Naive thymus-derived CD4-positive, alpha-beta T cell (primary cell): ENCODE measurements at places on chromosomes 16 and 17. TPM values are rescaled to one million over a fixed set of nuclear protein-coding genes. Genes with fewer than 3 reads are reported as not detected.
A peak's percentile ranks its signal among the peaks of the same experiment; 100 is the strongest.

GRCh38 chr16:85014311-85014710 is 3.0 kb upstream of the ZDHHC7 start:
- H3K27me3 ChIP-seq, result no peaks in the 10 kb centered on the region
- peaks cover 21% of the 10 kb centered on the region for H3K4me1 ChIP-seq
- H3K36me3 ChIP-seq, result no peaks in the 10 kb centered on the region
- no peak for DNase-seq
- no peak overlapping the region for H3K4me3 ChIP-seq
- no peak overlapping the region for H3K27ac ChIP-seq

DNA sequence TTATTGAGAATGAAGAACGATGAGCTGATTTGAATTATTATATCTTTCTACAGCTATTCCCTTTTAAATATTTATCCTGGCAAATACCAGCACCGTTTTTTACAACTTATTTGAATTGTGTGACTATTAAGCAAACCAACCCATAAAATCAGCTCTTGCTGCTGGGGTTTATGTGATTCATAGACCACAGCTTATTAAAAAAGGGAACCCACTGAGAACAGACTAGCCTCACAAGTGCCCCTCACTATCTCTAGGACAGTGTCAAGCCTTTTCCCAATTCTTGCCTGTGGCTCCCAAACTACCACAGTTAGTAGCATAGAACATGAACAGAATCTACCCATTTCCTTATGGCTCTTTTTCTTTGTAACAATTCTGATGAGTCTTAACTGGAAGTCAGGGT is 6.1 kb upstream of the LIG3 start:
- H3K36me3 ChIP-seq, result no peaks in the 10 kb centered on the region
- DNase-seq, result no peak
- no peak overlapping the region for H3K4me3 ChIP-seq
- H3K27ac ChIP-seq, result no peak overlapping the region
- H3K27me3 ChIP-seq, result no peaks in the 10 kb centered on the region
- no peaks in the 10 kb centered on the region for H3K4me1 ChIP-seq

DNA sequence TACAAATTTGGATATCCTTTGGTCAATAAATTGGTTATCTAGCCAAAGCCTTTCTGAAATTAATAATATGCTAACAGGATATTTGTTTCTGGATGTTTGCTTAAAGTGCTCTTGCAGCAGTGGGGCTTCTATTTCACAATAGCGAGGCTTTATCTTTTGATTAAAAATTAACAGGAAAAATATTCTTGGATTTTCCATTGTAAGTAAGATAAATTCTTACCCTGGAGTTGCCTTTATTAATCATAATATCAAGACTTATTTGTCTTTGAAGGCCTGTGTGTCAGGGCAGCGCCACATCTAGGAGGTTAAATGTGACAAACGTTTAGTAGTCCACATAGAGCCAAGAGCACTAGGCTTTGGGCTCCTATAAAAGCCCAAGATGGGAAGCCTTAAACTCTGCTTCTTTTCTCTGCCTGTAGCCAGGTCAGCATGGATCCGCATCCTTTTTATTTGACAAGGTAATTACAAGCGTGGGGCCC is 5.3 kb downstream of the TMEM97 start:
- no peak for DNase-seq
- H3K27me3 ChIP-seq, result no peaks in the 10 kb centered on the region
- H3K4me1 ChIP-seq, result peaks cover 7% of the 10 kb centered on the region
- no peak overlapping the region for H3K27ac ChIP-seq

CISD3 gene
- polyA plus RNA-seq, result 33.0 TPM

ZG16 gene
- polyA plus RNA-seq, result not detected

KRT24 gene
- polyA plus RNA-seq, result not detected

TMEM100 gene
- polyA plus RNA-seq, result not detected

DNA sequence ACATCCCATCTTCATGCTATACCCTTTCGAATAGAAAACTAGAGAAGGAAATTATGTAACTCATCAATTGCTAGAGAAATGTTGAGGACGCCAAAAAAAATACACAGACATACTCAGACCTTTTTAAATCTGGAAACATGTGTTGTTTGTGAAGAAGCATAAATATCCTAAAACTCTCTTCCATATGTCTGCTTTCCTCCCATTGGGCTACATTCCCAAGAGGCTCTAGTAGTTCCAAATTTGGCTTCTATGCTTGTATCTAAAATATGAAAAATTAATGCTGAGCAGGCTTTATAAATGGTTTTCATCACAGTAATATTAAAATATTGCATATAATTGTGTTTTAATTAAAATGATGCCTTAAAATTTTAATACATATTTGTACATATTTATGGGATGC is 297.9 kb upstream of the PSMD7 start:
- no peaks in the 10 kb centered on the region for H3K27me3 ChIP-seq
- no peaks in the 10 kb centered on the region for H3K36me3 ChIP-seq
- DNase-seq, result no peak
- H3K27ac ChIP-seq, result no peak overlapping the region

GRCh38 chr17:48632579-48633265 is 6.6 kb upstream of the HOXB9 start:
- no peak overlapping the region for H3K27ac ChIP-seq
- peaks cover 31% of the 10 kb centered on the region for H3K27me3 ChIP-seq

GRCh38 chr16:81464279-81464678 is 19.7 kb downstream of the CMIP start:
- H3K4me1 ChIP-seq, result peaks cover 14% of the 10 kb centered on the region
- no peak overlapping the region for H3K4me3 ChIP-seq

MAPT gene
- polyA plus RNA-seq, result 0.12 TPM

GRCh38 chr17:13572581-13572980 is 29.1 kb downstream of the HS3ST3A1 start:
- no peak overlapping the region for H3K27ac ChIP-seq
- no peak overlapping the region for H3K4me3 ChIP-seq
- no peaks in the 10 kb centered on the region for H3K36me3 ChIP-seq
- DNase-seq, result no peak

B4GALNT2 gene
- polyA plus RNA-seq, result not detected

GRCh38 chr16:983044-984030 is 1.8 kb downstream of the SOX8 start:
- no peaks in the 10 kb centered on the region for H3K36me3 ChIP-seq
- no peak for DNase-seq
- no peaks in the 10 kb centered on the region for H3K27me3 ChIP-seq
- no peak overlapping the region for H3K4me3 ChIP-seq
- peaks cover 5% of the 10 kb centered on the region for H3K4me1 ChIP-seq

DNA sequence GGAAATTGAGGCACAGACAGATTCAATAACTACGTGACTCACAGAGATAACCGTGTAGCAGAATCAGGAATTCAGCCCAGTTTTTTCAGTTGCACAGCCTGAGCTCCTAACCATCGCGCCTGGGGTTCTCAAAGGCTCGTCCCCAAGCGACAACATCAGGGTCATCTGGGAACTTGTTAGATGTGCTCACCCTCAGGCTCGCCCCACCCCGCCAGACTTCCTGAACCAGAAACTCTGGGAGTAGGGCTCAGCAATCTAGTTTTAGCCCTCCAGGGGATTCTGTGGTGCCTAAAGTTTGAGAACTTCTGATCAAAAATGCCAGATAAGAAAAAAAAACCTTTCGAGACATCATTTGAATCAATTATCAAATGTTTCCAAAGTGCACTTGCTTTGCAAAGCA is 559.8 kb downstream of the WWOX start:
- DNase-seq, result no peak
- no peaks in the 10 kb centered on the region for H3K4me1 ChIP-seq
- no peaks in the 10 kb centered on the region for H3K36me3 ChIP-seq
- H3K27me3 ChIP-seq, result no peaks in the 10 kb centered on the region

SCGB1C2 gene
- not detected for polyA plus RNA-seq

DNA sequence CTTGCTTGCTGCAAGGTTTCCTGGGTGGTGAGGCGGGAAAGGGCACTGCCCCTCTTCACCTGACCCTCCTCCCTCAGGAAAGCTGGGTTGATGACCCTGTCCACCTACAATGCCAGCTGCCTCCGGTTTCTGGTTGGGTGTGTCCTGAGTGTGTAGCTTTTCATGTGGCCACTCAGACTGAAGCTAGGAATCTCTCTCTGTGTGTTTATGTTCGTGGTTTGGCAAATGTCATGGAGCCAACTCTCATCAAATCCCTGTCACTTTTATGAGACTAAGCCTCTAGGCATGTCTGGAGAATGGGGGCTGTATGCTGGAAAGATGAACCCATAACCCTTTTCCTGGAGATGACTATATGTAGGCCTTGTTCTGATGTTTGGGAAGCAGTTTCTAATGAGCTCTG is 17.1 kb downstream of the PLEKHG4 start:
- no peaks in the 10 kb centered on the region for H3K27me3 ChIP-seq
- H3K36me3 ChIP-seq, result no peaks in the 10 kb centered on the region
- no peak for DNase-seq
- H3K4me1 ChIP-seq, result no peaks in the 10 kb centered on the region
- H3K4me3 ChIP-seq, result no peak overlapping the region

LRRC36 gene
- not detected for polyA plus RNA-seq

CLUH gene
- 15.3 TPM for polyA plus RNA-seq

KRTAP1-5 gene
- polyA plus RNA-seq, result not detected

GRCh38 chr16:50667497-50668367 is 13.4 kb downstream of the SNX20 start:
- DNase-seq, result no peak
- H3K4me1 ChIP-seq, result peaks cover 17% of the 10 kb centered on the region
- H3K36me3 ChIP-seq, result peaks cover 15% of the 10 kb centered on the region
- H3K4me3 ChIP-seq, result peak overlapping the region; percentile 32

GRCh38 chr16:56801762-56802161 is 63.2 kb upstream of the SLC12A3 start:
- no peaks in the 10 kb centered on the region for H3K27me3 ChIP-seq
- H3K4me3 ChIP-seq, result no peak overlapping the region
- no peak for DNase-seq
- no peaks in the 10 kb centered on the region for H3K36me3 ChIP-seq

TEX19 gene
- not detected for polyA plus RNA-seq

- no peaks in the 10 kb centered on the region for H3K36me3 ChIP-seq
- no peak overlapping the region for H3K4me3 ChIP-seq
- H3K27me3 ChIP-seq, result no peaks in the 10 kb centered on the region
- H3K27ac ChIP-seq, result no peak overlapping the region
Measured at GRCh38 chr16:63037761-63038396, 1001.6 kb upstream of the CDH8 start.

CD2BP2 gene
- 24.4 TPM for polyA plus RNA-seq

DNA sequence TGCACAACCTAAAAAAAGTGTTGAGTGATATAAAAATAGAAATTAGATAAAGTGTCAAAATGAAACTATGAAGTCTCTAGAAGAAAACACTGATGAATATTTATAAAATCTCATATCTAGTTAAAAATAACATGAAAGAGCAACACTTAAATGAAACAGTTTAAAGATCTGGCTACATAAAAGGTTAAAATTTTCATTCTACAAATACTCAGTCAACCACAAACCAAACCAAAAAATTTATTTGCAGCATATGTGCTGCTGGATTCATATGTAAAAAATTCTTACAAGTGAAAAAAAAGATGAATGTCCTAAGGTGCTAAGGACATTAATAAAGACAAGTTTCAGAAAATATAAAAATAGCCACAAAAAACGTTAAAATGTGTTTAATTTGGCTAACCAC is 22.6 kb upstream of the CDYL2 start:
- no peak overlapping the region for H3K27ac ChIP-seq
- H3K4me1 ChIP-seq, result no peaks in the 10 kb centered on the region
- DNase-seq, result no peak
- H3K4me3 ChIP-seq, result no peak overlapping the region
- H3K36me3 ChIP-seq, result no peaks in the 10 kb centered on the region

DNA sequence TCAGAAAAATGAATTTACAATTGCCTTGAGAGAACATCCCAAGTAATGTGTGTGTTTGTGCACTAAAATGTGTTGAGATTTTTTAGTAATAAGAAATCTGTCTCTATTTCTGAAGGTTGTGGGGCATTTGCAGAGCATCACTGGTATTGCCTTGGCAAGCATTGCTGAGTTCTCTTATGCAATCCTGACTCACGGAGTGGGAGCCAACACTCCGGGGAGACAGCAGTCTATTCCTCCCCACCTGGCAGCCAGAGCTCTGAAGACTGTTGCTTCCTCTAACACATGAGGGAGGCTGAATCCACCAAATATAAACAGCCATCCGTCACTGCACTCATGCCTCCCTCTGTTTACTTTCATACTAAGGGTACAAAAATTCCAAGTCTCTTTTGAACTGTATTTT is 10.6 kb downstream of the CNTD1 start:
- DNase-seq, result no peak
- H3K27ac ChIP-seq, result peak overlapping the region; percentile 11
- H3K4me1 ChIP-seq, result no peaks in the 10 kb centered on the region

CLEC10A gene
- not detected for polyA plus RNA-seq

GRCh38 chr17:49029801-49030200 is 32.6 kb downstream of the IGF2BP1 start:
- H3K4me3 ChIP-seq, result no peak overlapping the region
- H3K4me1 ChIP-seq, result no peaks in the 10 kb centered on the region
- no peak for DNase-seq
- no peak overlapping the region for H3K27ac ChIP-seq
- no peaks in the 10 kb centered on the region for H3K36me3 ChIP-seq
